ENCODE measurements at places on chromosomes 6 and 20. TPM values are rescaled to one million over a fixed set of nuclear protein-coding genes. Genes with fewer than 3 reads are reported as not detected.

The OR2J3 gene
- total RNA-seq: not detected

The SLC26A8 gene
- not detected for total RNA-seq

The NNAT gene
- not detected for total RNA-seq

The NTSR1 gene
- total RNA-seq: not detected

The PARD6B gene
- total RNA-seq: 2.4 TPM

The MED20 gene
- 7.7 TPM for total RNA-seq

The SNAP25 gene
- not detected for total RNA-seq

The PRDM13 gene
- not detected for total RNA-seq

The DUSP15 gene
- 1.9 TPM for total RNA-seq

The SPATA25 gene
- not detected for total RNA-seq

Data from MG63 (cell line).